Left lung (tissue), 14 donors: ENCODE measurements at places on chromosomes 13 and 19. TPM values are rescaled to one million over a fixed set of nuclear protein-coding genes. Genes with fewer than 3 reads are reported as not detected.
A peak's percentile ranks its signal among the peaks of the same experiment; 100 is the strongest.

- DNase-seq, result no peak
- no peaks in the 10 kb centered on the region for H3K4me1 ChIP-seq
- no peaks in the 10 kb centered on the region for H3K36me3 ChIP-seq
- no peaks in the 10 kb centered on the region for H3K27me3 ChIP-seq
- no peak overlapping the region for H3K27ac ChIP-seq
- no peak overlapping the region for H3K4me3 ChIP-seq
Observed at GRCh38 chr13:107276936-107277335, 709.0 kb upstream of the ARGLU1 start.

DNA sequence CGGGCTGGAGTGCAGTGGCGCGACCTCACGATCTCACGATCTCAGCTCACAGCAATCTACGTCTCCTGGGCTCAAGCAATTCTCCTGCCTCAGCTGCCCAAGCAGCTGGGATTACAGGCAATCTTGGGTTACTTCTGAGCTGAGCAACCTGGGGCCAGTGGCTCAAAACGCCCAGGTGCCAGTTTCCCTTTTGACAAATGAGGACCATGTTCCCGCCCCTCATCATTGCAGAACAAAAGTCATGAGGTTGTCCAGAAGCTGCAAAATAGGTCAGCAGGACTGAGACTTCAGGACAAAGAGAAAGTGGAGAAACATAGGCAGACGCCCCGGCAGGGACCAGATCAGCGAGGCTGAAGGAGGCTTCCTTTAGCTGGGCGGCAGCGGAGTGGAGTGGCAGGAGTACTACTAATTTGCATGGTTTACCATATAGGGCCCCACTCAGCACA is 3.3 kb upstream of the ADGRE5 start:
- peak overlapping the region; percentile 14 for H3K27ac ChIP-seq
- no peak overlapping the region for H3K4me3 ChIP-seq
- H3K36me3 ChIP-seq, result no peaks in the 10 kb centered on the region
- peaks cover 71% of the 10 kb centered on the region for H3K4me1 ChIP-seq
- DNase-seq, result no peak

DNA sequence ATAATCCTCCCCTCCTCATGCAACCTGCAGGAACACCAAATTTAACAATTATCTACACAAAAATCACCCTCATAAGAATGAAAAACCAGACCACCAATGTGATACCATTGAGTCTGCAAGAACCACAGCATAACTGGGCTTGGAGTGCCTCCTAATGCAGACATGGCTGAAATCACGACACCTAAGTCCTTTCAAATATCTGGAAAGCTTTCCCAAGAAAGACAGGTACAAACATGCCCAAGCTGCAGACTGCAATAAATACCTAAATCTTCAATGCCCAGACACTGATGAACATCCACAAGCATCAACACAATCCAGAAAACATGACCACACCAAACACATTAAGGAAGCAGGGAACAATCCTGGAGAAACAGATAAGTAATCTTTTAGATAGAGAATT is 417.1 kb downstream of the LMO7 start:
- DNase-seq, result no peak
- no peak overlapping the region for H3K4me3 ChIP-seq
- H3K36me3 ChIP-seq, result no peaks in the 10 kb centered on the region

DNA sequence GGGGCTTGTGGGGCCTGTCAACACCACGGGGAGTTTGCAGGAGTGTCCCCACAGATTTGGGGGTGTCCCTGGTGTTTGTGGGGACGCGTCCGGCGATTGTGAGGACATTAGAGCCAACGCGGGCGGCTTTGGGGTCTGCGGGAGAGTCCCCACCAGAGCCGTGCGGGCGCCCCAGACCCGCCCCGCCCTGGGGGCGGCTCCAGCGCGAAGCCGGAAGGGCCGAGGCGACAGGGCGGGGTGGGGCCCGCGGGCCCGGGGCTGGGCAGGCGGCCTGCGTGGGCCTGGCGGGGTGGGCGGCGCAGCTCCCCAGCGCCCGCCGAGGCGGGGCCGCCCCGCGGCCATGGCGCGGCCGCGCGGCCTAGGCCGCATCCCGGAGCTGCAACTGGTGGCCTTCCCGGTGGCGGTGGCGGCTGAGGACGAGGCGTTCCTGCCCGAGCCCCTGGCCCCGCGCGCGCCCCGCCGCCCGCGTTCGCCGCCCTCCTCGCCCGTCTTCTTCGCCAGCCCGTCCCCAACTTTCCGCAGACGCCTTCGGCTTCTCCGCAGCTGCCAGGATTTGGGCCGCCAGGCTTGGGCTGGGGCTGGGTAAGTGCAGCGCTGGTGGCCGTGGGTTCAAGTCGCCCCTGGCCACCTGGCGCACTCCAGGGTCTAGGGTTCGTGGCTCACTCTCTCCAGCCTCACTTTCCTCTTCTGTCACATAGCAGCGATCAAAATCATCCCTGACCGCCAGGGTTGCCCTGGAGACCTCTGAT is 10.3 kb downstream of the PDE4A start:
- H3K4me1 ChIP-seq, result peaks cover 10% of the 10 kb centered on the region
- peak; percentile 71 for DNase-seq
- H3K27ac ChIP-seq, result peak overlapping the region; percentile 44
- no peaks in the 10 kb centered on the region for H3K27me3 ChIP-seq
- H3K36me3 ChIP-seq, result no peaks in the 10 kb centered on the region
- H3K4me3 ChIP-seq, result peak overlapping the region; percentile 67

DNA sequence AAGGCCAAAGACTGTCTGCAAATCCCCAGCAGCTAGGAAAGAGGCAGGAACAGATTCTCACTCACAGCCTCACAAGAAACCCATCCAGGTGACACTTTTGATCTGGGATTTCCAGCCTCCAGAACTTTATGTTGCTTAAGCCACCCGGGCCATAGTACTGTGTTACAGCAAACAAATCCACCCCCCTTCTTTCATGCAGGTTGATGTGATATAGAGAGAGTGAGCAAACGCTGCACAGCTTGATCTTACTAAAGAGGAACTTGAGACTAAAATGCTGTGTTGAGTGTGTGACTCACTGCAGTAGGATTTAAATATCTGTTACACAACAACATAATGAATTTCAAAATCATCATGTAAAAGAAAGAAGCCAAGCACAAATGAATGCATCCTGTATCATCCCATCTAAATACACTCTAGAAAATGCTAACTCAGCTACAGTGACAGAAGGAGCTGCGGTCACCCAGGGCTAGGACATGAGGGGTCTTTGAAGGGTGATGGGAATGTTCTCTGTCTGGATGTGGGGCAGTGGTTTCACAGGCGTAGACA is 32.2 kb downstream of the RCBTB2 start:
- H3K27ac ChIP-seq, result peak overlapping the region; percentile 78
- peaks cover 12% of the 10 kb centered on the region for H3K36me3 ChIP-seq

- H3K4me3 ChIP-seq, result no peak overlapping the region
- H3K4me1 ChIP-seq, result no peaks in the 10 kb centered on the region
- H3K36me3 ChIP-seq, result no peaks in the 10 kb centered on the region
- no peak overlapping the region for H3K27ac ChIP-seq
- no peaks in the 10 kb centered on the region for H3K27me3 ChIP-seq
Observed at GRCh38 chr13:91546900-91547299, 148.5 kb downstream of the GPC5 start.

- DNase-seq, result no peak
- H3K4me1 ChIP-seq, result peaks cover 56% of the 10 kb centered on the region
- H3K27ac ChIP-seq, result no peak overlapping the region
- H3K4me3 ChIP-seq, result no peak overlapping the region
- no peaks in the 10 kb centered on the region for H3K36me3 ChIP-seq
Observed at GRCh38 chr19:48627865-48628314, 8.6 kb downstream of the SPHK2 start.

DNA sequence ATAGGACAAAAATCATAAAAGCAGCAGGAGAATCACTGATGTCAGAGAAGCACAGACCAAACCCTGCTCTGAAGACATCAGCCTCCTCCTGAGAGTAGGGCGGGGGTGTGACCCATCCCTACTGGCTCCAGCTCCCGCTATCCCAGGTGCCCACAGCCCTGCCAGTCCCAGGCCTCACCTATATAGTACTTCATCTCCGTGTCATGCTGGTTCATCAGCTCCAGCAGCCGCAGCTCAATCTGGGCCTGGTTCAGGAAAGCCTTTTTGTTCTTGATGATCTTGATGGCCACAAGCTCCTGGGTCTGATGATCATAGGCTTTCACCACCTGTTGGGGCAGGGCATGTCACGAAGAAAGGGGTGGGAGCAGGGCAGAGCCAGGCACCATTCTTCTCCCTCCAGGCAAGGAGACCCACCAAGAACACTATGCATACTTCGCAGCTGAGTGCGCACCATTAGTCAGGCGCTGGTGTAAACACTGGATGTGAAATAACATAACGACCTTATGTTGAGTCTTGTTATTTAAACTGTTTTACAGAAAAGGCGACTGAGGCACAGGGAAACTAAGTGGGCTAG is 4.2 kb downstream of the DYRK1B start:
- H3K27me3 ChIP-seq, result no peaks in the 10 kb centered on the region
- peaks cover 69% of the 10 kb centered on the region for H3K36me3 ChIP-seq
- DNase-seq, result no peak
- H3K4me1 ChIP-seq, result peaks cover 31% of the 10 kb centered on the region

GRCh38 chr19:18449552-18449951 is 11.6 kb upstream of the ISYNA1 start:
- DNase-seq, result no peak
- H3K4me3 ChIP-seq, result no peak overlapping the region
- no peaks in the 10 kb centered on the region for H3K36me3 ChIP-seq
- H3K27ac ChIP-seq, result no peak overlapping the region
- H3K4me1 ChIP-seq, result peaks cover 5% of the 10 kb centered on the region
- no peaks in the 10 kb centered on the region for H3K27me3 ChIP-seq

DNA sequence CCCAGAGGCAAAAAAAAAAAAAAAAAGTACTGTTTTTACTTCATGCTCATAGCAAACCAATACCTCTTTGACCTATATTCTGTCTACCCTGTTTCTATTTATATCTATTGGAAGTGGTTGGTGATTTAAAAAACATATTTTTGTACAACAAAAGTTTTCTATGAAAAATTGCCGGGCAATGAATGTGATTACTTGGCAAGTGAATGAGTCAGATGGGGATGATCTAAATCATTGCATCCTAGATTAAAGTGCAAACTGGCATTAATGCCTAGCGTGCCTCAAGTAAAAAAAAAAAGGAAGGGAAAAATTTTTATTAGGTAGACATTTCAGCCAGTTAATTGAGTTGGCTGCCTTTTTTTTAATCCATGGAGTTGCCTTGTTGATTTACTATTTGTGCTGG is 500.6 kb downstream of the KCTD12 start:
- DNase-seq, result no peak
- no peaks in the 10 kb centered on the region for H3K27me3 ChIP-seq
- no peak overlapping the region for H3K27ac ChIP-seq
- no peak overlapping the region for H3K4me3 ChIP-seq
- H3K4me1 ChIP-seq, result no peaks in the 10 kb centered on the region

The ANGPTL4 gene
- total RNA-seq, result 24.8 TPM

The PLPPR3 gene
- total RNA-seq, result 1.9 TPM
